ENCODE measurements at places on chromosomes 5 and 9.

GRCh38 chr9:86639899-86640379 is 285.7 kb upstream of the TUT7 start:
- peak; percentile 24 for DNase-seq

- no peak for DNase-seq
Observed at GRCh38 chr5:51047369-51047768, 335.9 kb upstream of the ISL1 start.

GRCh38 chr9:73149371-73150067 is 2.1 kb upstream of the ANXA1 start:
- DNase-seq: no peak

- peak; percentile 36 for DNase-seq
Observed at GRCh38 chr9:4489919-4490704, at the start of gene SLC1A1. Gene SLC1A1, plus strand, starts transcription at chr9:4490468. Its CDS starts 212 bp downstream, at chr9:4490680.

- no peak for DNase-seq
Observed at GRCh38 chr9:121637713-121638220, 13.7 kb upstream of the DAB2IP start.

DNA sequence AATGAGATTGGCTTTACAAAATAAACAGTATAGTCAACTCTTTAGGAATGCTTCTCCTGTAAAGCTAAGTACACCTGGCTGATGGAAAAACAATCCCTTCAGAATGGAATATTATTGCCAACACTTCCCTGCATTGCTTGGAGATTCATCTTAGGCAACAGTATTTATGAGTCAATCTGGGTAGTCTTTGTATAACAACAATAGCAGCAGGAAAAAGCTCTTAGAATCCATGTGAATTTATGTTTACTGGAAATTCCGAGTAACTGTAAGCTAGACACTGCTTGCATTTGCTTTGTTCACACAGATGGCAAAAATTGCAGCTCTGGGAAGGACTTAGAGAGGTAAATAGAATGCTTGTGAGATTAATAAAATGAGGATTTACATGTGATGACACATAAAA is 101.7 kb upstream of the NTRK2 start:
- DNase-seq: no peak

GRCh38 chr5:86837610-86838009 is 219.9 kb downstream of the COX7C start:
- no peak for DNase-seq

- DNase-seq: no peak
Observed at GRCh38 chr5:23389291-23390101, 117.9 kb upstream of the PRDM9 start.

- no peak for DNase-seq
Observed at GRCh38 chr9:129677456-129677855, 12.0 kb downstream of the PRRX2 start.

DNA sequence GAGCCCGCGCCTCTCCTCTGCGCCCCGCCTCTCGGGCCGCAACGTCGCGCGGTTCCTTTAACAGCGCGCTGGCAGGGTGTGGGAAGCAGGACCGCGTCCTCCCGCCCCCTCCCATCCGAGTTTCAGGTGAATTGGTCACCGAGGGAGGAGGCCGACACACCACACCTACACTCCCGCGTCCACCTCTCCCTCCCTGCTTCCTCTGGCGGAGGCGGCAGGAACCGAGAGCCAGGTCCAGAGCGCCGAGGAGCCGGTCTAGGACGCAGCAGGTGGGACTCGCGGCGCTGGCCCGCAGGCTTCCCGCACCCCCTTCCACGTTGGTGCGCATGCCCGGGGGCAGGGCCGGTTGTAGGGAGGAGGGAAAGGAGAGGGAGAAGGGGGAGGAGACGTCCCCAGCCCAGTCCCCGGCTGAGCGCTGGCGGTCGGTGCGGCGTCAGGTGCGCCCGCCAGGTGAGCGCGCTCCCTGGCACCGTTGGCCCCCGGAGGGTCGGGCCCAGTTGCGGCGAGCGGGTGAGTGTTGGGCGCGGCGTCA is at the start of gene OCLN:
Gene OCLN, plus strand, starts transcription at position 400 of the 532 bp plus-strand sequence. CDS start 11,455 bp downstream, outside the sequence.
- peak; percentile 91 for DNase-seq

GRCh38 chr5:78627766-78628165 is 20.8 kb downstream of the LHFPL2 start:
- DNase-seq: no peak

DNA sequence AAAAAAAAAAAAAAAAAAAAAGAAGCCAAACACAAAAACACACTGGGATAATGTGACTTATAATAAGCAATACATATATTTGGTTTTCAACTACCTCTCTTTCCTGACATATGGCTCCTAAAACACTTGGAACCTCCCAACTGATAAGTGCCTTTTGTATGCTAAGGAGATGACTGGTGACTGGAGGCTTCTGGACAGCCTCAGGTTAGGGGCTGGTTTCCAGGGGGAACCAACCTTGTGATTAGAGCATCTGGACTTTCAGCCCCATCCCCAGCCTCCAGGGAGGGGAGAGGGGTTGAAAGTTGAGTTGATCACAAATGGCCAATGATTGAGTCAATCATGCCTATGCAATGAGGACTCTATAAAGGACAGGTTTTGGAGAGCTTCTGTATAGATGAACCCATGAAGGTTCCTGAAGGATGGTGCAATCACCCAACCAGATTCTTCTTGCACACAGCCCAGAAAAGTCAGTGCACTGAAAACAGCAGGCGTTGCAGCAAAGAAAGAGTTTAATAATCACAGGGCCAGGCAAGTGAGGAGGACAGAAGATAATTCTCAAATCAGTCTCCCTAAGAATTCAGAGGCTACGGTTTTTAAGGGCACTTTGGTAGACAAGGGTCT is 276.7 kb downstream of the AUH start:
- DNase-seq: no peak

GRCh38 chr5:106860398-106861044 is 810.2 kb downstream of the EFNA5 start:
- DNase-seq: no peak

- DNase-seq: no peak
Observed at GRCh38 chr5:57834829-57835608, 352.4 kb upstream of the ACTBL2 start.

DNA sequence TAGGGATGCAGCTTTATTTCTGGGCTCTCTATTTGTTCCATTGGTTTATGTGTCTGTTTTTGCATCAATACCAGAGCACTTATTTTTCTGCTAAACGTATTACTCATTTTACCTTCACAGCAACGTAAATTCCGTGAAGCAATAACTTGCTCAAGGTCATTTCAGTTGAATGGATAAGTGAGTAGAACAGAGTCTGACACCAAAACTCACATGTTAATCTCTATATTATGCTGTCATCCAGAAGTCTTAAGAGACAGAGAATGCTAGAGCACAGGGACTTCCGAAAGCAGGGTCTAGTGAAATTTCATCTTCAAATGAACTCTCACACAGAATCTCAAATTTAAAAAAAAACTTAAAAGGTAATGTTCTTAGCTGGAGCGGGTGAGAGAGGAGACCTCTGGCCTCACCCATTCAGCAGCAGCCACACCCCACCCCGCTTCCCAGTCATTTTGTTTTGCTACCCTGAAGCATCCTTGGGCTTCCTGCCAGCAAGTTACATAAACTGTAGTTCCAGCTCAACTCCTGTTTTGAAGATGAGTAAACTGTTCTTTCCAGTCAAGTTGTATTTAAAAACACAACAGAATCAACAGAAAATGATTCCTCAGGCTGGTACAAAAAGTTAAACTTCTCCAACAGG is 69.3 kb downstream of the TRIM36 start:
- DNase-seq: no peak

DNA sequence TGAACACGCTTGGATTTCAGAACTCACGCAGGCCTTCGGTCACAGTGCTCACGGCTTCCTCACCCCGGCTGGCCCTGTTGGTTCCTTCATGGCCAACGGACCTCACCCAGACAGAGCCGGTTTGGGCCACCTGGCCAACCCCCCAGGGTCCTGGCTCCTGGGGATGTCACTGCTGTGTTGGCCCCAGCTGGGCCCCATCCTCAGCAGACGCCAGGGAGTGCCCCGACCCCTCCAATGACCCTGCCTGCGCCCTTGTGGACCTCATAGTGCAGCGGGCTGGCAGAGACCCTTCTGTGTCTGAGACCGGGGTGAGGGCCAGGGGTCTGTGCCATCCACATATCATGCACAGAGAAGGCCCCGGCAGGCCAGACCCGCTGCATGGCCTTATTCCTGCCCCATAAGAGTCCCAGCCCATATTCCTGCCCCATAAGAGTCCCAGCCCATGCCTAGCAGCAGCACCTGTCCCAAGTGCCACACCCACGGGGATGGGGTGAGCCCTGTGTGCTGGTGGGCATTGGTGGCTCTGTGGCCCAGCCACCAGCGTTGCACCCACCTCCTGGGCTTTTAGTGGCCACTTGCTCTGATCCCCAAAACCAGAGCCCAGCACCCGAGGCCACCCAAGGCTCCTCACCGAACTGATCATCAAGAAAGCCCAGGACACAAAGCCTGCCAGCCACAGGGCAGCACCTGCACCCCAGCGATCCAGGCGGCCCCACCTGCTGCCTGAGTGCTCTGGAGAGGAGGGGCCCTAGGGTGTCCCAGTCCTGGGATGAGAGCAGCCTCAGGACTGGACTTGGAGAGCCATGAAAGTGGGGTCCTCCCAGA is 1.3 kb upstream of the LPCAT1 start:
- no peak for DNase-seq

DNA sequence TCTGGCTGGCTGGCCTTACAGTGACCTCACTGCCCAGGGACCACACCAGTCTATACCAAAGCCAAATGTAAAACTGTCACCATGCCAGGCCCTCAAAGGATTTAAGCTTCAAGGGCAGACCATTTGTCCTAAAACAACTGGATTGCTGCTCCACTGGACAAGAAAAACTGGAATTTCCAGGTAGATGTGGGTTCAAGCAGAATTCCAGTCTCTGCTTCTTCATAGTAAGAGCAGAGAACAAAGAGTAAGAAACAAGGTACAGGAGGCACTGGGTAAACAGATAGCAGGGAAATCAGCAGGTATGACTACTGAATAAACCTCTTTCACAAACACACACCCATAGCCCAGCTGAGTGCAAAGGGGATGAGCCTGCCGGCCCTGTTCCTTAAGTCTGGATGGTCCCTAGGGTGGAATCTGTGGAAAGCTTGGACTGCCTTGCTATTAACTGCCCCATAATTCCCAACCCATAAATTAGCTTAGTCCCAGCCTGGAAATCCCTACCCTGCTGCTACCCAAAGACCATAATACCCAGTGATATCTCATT is 5.5 kb downstream of the B4GALT1 start:
- no peak for DNase-seq

- DNase-seq: no peak
Observed at GRCh38 chr5:120228262-120229031, 235.7 kb upstream of the PRR16 start.

DNA sequence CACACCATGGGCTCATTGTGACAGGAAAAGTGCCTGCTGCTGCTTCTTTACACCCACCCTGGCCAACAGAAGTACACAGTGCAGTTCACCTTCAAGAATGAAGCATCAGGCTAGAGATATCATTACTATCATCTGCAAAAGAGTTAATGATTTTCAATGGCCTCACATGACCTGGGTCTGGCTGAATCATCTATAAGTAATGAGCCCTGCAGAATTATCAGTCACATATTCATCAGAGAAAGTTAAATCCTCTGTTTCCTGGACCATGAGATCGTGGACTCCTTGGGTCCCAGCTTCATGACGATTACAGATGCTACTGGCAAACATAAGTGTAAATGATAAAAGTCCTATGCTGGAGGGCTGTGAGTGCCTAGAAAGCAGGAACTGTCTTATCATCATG is 8.3 kb downstream of the BAG1 start:
- DNase-seq: no peak

DNA sequence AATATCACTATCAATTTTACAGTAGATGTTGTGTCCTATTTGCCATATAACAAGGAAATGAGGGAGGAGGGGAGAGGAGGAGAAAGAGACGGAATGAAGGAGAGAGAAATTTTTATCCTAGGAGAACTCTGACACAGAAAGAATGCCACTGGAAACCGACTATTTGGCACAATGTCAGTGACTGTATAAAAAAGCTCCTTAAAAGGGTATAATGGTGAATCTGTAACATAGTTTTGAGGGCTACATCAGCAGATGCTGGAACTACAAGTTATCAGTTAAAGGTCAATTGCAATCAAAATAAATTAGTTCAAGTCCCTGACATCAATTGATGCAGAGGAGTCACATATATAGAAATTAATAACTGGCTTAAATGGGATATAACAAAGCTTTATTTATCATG is 5.7 kb downstream of the EDIL3 start:
- DNase-seq: no peak

GRCh38 chr9:135797507-135798262 is 95.7 kb downstream of the KCNT1 start:
- DNase-seq: peak; percentile 35

DNA sequence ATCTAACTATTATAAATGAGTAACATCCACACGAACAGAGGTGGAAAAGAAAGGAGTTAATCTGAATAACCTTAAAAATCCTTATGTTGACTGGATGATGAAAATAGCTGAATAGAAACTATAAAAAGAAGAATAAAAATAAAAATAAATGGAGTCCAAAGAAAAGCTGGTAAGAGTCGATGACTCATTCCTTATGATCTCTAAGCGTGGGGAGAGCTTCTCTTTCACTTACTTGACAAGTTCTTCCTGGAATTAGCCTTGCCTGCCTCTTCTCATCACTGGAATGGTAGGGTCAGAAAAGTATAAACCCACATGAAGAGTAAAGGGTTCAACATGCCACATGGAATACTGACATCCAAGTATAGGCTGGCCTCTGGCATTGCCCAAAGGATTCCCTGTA is 477.0 kb upstream of the RGMB start:
- DNase-seq: no peak

DNA sequence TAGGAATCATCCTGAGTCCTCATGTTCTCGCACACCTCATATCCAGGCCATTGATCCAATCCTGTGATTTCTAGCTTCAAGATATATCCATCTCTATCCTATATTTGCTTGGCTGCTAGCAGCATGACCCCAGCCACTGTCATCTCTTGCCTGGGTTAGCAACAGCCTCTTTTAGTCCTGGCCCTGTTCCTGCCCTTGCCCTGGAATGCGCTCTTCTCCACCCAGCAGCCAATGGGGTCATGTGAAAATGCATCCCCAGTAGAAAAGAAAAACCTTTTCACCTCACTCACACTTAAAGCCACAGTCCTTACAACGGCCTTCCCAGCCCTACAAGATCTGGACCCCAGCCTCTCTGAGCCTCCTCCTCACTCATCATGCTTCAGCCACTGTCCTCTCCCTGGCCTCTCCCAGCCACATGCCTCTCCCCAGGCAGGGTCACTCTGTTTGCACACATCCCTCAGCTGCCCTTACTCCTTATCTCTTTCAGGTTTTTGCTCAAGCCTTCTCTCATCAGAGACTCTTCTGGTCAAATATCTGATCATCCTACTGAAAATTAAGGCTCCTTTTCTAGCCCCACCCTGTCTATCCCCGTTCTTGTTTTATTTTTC is 34.3 kb upstream of the NR3C1 start:
- no peak for DNase-seq

- DNase-seq: no peak
Observed at GRCh38 chr9:135718616-135719015, 16.6 kb downstream of the KCNT1 start.

All from progenitor cell of endocrine pancreas (in vitro differentiated cells).